Calu3 (cell line): ENCODE measurements at places on chromosomes 11 and 22. TPM values are rescaled to one million over a fixed set of nuclear protein-coding genes. Genes with fewer than 3 reads are reported as not detected.

Gene OR52E8
- not detected in 2 replicates for total RNA-seq

Gene CUL5
- 17.2 and 19.4 TPM in 2 replicates for total RNA-seq

Gene NECTIN1
- 22.1 and 28.5 TPM in 2 replicates for total RNA-seq

Gene TLCD5
- total RNA-seq = 4.9 and 5.9 TPM in 2 replicates

- no peak for DNase-seq
These were observed 153.1 kb downstream of the UVRAG start for GRCh38 chr11:75968021-75968625.

- DNase-seq = no peak
These were observed 1.9 kb upstream of the OR6Q1 start for GRCh38 chr11:58028687-58029411.

DNA sequence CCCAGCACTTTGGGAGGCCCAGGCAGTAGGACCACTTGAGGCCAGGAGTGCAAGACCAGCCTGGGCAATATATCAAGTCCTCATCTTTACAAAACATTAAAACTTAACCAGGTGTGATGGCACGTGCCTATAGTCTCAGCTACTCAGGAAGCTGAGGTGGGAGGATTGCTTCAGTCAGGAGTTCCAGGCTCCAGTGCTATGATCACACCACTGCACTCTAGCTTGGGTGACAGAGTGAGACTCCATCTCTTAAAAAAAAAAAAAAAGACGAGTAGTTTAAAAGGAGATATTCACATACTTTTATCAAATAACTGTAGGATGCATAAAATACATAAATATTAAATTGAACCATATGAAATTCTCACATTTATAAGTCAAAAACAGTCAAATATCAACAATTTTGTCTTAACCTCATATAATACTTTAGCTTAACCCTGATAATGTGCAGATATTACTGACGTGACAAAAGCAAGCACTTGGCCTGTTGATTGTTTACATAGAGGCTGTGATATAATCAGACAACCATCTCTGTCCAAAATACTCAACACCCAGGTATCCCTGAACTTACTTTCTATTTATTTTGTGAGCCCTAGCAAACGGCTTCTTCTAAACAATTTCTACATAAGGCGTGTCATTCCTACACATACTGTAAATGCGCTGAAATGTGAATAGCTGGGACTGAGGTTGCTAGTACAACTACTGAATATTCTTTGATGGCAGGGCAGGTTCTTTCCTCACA lies 57.0 kb downstream of the PRCP start:
- no peak for DNase-seq

DNA sequence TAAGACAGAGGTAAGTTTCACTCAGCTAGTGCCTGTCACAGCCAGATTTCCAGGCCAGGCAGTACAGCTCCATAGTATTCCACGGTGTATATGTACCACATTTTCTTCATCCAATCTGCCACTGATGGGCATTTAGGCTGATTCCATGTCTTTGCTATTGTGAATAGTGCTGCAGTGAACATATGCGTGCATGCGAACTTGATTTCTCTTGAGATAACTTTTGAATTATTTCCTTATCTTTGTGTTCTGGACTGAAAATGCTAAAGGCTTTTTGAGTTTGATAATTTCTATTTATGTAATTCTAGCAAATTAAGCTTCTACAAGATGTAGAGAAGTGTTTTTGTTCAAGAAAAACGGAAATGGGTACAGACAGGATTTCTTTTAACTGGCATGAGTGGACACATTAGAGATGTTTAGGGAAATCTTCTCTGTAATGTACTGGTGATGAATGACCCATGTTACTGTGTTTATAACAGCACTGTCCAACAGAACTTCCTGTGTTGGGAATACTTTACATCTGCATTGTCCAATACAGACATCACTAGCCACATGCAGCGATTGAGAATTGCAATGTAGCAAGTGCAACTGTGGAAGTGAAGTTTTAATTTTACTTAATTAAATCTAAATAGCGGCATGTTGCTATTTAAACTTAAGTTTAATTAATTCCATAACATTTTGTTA lies 151.3 kb downstream of the CADM1 start:
- no peak for DNase-seq

DNA sequence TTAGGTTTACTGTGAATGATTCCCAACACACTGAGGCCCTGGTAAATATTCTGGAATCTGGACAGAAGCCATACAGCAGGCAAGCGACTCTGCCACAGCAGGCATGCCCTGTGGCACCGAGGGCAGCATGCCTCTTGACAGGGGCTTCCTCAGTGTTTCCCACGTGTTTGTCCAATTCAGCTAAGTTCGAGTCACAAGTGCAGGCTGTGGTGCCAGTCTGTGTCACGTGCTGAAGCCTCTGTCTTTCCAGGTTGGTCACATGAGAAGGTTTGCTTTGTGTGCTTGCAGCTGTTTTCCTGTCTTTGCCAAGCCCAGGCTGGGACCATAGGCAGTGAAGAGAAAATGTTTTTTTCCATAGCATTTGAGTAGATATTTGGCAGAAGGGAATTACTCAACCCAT lies 2.4 kb upstream of the PPFIBP2 start:
- no peak for DNase-seq

GRCh38 chr11:59175091-59175501 lies 3.2 kb downstream of the DTX4 start:
- no peak for DNase-seq

- no peak for DNase-seq
These were observed 48.3 kb upstream of the JAM3 start for GRCh38 chr11:134020598-134020997.

DNA sequence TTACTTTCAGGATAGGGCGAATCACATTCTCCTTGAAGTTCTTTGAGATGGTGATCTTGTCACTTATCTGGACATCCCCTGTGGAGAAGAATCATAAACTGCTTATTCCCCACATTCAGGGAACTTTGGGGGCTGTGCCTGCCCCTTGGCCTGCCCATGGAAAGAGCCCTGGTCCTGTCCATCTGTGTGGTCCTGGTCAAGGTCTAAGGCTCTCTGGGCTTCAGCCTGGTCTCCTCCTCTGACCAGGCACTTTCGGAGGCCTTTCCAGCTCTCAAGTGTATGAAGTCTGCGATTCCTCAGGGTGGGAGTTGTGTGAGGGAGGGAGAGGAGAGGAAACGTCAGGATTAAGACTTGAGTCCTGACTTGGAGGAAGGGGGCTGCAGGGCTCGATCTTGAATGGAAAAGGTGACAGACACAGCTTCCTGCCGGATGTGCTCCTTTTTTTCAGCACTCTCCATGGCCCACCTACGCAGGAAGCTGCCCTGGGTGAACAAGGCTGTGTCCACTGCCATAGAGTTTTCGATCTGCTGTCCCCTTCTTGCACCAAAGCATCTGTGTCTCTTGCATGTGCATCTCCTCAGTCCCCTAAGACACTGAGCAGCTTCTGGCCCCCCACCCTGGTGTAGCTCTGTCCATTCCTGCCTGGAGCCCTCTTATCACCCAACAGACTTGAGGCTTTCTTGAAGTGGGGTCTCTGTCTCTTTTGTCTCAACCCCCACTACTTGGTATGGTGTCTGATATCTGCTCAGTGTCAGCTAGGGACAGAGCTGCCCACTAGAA lies 50.8 kb upstream of the PHOX2A start:
- no peak for DNase-seq

DNA sequence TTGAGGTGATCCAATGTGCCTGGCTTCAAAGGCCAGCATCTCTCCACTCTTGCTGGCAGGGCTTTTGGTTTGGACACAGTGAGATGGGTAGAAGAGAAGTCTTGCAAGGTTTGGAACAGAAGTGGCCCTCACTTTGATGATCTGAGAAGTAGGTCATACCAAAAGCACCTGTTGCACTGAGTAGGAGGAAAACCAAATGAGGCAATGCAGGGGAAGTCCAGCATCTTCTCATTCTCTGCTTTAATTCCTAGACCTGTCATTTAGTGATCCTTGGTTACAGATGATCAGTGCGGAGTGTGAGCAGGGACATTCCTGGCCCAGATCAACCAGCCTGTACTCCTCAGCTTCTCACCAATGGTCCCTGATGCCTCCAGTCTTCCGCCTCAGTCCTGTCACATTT lies 990.5 kb downstream of the OPCML start:
- DNase-seq = no peak

- DNase-seq = no peak
These were observed 12.6 kb upstream of the TRIM44 start for GRCh38 chr11:35650006-35650405.

- no peak for DNase-seq
These were observed 106.2 kb downstream of the PKNOX2 start for GRCh38 chr11:125270711-125271110.

DNA sequence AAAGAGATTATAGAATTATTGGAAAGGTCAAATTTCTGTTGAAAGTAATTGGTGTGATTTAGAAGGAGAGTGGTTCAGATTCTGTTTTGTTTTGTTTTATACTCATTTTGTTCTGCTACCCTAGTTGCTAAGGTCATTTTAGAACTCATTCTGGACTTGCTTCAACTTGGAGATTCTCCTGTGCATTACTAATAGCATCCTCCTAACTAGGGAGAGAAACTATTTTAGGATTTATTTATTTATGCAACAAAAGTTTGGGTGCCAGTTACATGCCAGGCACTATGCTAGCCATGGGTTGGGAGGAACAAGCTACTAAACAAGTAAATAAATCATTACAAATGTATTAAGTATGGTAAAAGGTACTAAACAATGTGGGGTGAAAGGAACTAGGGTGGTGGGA lies 84.0 kb downstream of the YAP1 start:
- DNase-seq = no peak

GRCh38 chr11:9703280-9703679 lies 39.4 kb downstream of the SWAP70 start:
- DNase-seq = no peak

- DNase-seq = no peak
These were observed 1014.1 kb downstream of the LRRC4C start for GRCh38 chr11:40445391-40445790.

GRCh38 chr11:87139475-87139874 lies 101.7 kb downstream of the TMEM135 start:
- DNase-seq = no peak

- no peak for DNase-seq
These were observed 2.2 kb downstream of the PDXP start for GRCh38 chr22:37660709-37661045.

GRCh38 chr22:19178657-19179496 lies at the start of gene SLC25A1:
SLC25A1 (minus strand) TSS chr22:19178736; CDS start chr22:19178673, 63 bp downstream.
- DNase-seq = peak; percentile 96

DNA sequence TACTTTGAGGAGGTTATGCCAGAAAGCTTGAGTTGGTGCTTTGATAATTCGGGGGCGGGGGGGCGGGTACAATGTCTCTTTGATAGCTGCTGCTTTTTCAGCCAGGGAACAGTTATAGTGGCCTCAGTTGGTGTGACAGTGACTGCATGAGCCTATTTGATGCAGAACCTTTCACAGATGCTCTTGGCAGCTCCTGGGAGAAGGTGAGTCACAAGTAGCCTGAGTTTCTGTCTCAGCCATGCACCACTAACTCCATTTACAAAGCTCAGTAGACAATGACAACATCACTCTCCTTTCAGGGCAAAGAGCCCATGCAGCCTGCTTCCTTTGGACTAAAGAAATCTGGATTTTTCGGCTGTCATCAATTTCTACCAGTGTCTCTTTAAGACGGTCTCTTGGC lies 42.1 kb upstream of the SEZ6L start:
- no peak for DNase-seq

DNA sequence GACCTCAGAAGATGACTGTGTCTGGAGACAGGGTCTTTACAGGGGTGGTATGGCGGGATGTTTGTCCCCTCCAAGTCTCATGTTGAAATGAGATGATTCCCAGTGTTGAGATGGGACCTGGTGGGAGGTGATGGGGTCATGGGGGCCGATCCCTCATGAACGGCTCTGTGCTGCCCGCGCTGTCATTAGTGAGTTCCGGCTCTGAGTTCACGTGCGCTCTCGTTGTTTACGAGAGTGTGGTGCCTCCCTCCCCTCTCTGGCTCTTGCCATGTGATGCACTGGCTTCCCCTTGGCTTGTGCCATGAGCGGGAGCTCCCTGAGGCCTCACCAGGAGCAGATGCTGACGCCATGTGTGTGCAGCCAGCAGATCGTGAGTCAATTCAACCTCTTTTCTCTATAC lies 830.8 kb downstream of the TBC1D22A start:
- DNase-seq = no peak
